ENCODE measurements at places on chromosomes 6 and 20. TPM values are rescaled to one million over a fixed set of nuclear protein-coding genes. Genes with fewer than 3 reads are reported as not detected.

FUT9 gene
- not detected for total RNA-seq

LAMP5 gene
- not detected for total RNA-seq

OR2J3 gene
- total RNA-seq, result not detected

SUMO4 gene
- 0.92 TPM for total RNA-seq

NANP gene
- total RNA-seq, result 6.0 TPM

HDGFL1 gene
- total RNA-seq, result 0.38 TPM

FAM50B gene
- total RNA-seq, result 0.13 TPM

GFRA4 gene
- total RNA-seq, result not detected

SLC35F1 gene
- not detected for total RNA-seq

CYP24A1 gene
- total RNA-seq, result not detected

TAGAP gene
- total RNA-seq, result 0.07 TPM

PKHD1 gene
- 0.02 TPM for total RNA-seq

C6orf163 gene
- total RNA-seq, result 1.4 TPM

GABRR1 gene
- total RNA-seq, result not detected
